Calu3 (cell line): ENCODE measurements at places on chromosomes 2 and 18. TPM values are rescaled to one million over a fixed set of nuclear protein-coding genes. Genes with fewer than 3 reads are reported as not detected.

Gene FAM117B
- total RNA-seq, result 6.7 and 7.5 TPM in 2 replicates

DNA sequence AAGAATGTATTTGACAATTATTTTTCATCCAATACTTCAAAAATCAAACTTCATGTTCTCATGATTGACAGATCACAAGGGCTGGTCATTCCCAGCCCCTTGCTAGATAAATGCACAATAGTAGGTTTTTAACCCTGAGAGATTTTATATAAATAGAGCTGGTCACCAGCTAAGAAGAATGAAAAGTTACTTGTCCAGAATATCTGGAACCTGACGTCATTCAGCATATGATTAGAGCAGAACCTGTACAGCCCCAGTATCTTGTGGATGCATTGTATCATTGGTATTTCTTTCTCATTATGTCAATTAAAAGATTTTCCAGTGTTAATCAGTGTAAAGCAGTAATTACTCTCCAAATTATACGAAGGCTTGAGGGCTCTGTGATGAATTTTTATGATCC, 202.8 kb upstream of the RND3 start:
- DNase-seq, result no peak

- no peak for DNase-seq
These were observed 297.3 kb downstream of the TNS1 start for GRCh38 chr2:217705461-217705860.

Gene CCDC68
- 16.0 and 25.5 TPM in 2 replicates for total RNA-seq

DNA sequence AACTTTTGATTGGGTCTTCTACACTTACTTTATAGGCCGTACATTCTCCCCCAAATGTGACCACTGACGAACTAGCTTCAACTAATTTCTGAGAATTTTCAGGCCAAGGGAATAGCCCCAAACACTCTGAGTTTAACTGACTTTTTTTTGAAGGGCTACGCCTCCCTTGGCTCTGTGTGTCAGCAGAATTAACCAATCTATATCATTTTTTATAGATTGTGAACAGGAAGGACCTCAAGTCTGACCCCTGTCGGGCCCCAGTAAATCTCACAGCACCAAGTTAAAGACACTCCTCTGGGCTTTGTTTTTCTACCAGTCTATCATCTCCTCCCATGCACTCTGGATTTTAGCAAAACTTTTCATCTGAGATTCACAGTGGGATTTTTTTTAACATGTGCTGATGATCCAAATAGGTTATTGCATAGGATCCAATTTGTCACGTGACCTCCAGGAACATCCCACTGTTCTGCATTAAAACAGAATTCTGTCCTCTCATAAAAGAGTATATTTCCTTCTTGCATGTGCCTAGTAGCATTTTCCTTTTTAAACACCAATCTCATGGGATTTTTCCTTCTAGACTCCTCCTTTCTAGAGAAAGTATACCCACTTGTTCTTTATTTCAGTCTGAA, 307.1 kb downstream of the OSR1 start:
- no peak for DNase-seq

DNA sequence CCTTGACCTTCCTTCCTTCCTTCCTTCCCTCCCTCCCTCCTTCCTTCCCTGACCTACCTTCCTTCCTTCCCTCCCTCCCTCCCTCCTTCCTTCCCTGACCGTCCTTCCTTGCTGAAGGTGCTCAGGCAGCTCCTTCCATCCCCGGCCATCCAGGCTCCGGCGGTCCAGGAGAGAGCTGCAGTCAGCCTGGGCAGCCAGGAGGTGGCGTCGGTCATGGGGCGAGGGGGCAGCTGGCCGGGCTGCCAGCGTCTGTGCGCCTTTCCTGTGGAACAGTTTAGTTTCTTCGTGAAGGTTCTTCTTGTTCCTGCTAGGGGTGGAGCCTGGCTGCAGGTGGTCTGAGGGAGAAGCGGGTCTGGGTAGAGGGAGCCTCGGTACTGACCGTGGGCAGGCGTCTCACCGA, 15.7 kb downstream of the GPR35 start:
- DNase-seq, result peak; percentile 83

Gene CNGA3
- total RNA-seq, result not detected in 2 replicates

DNA sequence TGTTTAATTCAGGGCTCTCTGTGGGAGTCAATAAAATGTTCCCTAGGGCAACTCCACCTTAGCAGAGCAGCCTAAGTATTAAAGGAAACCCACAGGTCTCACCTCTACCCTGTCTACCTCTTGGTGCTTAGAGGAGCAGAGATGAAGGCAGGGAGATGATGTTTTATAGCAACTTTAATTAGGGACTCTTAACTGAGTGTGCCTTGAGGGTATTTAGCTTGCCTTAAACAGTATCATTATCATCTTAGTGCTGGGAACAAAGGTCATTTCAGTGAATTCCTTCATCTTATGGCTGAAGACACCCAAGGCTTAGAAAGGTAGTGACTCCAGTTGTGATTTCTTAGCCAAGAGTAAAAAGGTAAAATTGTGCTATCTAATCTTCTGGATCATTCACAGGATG, 26.7 kb downstream of the VIL1 start:
- DNase-seq, result no peak

Gene TET3
- total RNA-seq, result 23.3 and 24.4 TPM in 2 replicates

Gene BOLA3
- 45.8 and 54.9 TPM in 2 replicates for total RNA-seq

DNA sequence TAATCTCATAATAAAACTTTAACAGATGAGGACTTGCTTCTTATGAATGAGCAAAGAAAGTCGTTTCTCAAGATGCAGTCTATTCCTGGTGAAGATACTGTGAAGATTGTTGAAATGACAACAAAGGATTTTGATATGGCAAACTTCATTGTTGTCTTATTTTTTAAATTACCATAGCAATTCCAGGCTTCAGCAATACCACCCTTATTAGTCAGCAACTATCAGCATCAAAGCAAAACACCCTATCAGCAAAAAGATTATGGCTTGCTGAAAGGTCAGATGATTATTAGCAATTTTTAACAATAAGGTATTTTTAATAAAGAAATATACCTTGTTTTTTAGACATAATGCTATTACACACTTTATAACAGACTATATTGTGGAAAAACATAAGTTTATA, 88.3 kb downstream of the COL5A2 start:
- no peak for DNase-seq

Gene SCYGR4
- 0.22 TPM in 1 of 2 replicates, not detected in the other for total RNA-seq

DNA sequence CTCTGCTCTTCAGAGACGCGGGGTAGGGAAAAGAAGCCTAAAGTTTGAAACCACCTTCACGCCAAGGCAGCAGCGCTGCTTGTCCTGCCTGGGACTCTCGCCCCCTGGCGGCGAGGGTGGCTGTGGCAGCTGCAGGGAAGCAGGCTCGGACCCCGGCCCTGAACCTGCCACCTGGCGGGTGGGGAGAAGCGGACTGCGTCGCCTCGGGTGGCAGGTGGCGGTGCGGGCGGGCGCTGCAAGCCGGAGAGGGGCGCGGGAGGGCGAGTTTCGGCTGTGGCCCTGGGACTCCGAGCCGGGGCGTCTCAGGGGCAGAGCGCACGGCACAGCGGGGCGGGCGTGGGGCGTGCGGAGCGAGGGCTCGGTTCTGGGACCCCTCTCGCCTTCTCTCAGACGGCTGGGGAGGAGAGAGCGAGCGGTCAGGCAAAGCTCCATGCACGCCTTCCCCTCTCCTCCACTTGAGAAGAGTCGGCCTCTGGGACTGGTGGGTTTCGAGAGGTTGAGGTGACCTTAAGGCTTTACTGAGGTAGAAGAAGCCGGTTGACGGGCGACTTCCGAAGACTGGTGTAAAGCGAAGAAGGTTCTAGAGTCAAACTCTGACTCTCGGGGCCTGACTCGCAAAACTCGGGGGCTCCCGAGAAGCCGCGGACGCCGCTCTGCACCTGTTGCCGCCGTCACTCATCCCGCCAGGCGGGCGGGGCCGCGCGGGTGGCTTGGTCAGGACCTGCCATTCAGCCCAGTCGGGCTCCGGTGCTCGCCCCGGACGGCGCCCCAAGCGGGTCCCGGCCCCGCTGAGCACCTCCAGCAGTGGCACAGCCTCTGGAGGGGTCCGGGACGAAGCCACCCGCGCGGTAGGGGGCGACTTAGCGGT, 1.1 kb upstream of the BOLL start:
- DNase-seq, result peak; percentile 20

Gene GALR1
- total RNA-seq, result not detected in 2 replicates

- DNase-seq, result no peak
These were observed 394.8 kb downstream of the DCDC2C start for GRCh38 chr2:4098137-4098536.

DNA sequence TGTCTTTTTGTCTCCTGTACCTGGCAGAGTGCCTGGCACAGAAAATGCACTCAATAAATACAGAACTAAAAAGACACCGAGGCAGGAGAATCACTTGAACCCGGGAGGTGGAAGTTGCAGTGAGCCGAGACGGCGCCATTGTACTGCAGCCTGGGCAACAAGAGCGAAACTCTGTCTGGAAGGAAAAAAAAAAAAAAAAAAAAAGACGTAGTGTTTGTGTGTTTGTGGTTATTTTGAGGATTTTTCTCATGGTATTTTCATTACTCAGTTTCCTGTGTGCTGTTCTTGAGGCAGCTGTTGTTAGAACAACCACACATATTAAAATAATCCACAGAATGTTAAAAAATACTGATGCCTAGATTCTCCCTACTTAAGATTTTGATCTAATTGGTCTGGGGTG, 519.2 kb upstream of the SPHKAP start:
- no peak for DNase-seq

Gene CHRND
- not detected in 2 replicates for total RNA-seq

Gene SCN1A
- total RNA-seq, result not detected in 2 replicates

Gene ASXL2
- total RNA-seq, result 42.4 and 42.8 TPM in 2 replicates

Gene BIRC6
- 84.2 and 91.0 TPM in 2 replicates for total RNA-seq

GRCh38 chr2:33788044-33788443, 188.9 kb upstream of the FAM98A start:
- DNase-seq, result no peak

DNA sequence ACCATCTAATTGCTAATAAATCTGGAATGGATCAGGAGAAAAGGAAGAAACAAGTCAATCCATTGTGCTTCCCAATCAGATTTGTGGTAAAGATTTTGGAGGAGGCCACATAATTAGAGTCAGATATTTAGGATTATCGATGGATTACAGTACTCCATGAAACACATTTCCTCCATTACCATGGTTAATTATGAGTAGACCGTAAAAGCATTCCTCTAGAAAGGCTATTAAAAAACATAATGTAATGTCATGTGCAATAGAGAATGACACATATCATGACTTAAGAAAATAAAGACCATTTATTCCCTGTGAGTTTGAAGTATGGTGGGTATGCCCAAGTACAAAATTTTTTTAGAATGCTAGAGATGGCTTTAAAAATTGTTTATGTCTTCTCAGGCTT, 96.1 kb downstream of the ITGA4 start:
- no peak for DNase-seq

DNA sequence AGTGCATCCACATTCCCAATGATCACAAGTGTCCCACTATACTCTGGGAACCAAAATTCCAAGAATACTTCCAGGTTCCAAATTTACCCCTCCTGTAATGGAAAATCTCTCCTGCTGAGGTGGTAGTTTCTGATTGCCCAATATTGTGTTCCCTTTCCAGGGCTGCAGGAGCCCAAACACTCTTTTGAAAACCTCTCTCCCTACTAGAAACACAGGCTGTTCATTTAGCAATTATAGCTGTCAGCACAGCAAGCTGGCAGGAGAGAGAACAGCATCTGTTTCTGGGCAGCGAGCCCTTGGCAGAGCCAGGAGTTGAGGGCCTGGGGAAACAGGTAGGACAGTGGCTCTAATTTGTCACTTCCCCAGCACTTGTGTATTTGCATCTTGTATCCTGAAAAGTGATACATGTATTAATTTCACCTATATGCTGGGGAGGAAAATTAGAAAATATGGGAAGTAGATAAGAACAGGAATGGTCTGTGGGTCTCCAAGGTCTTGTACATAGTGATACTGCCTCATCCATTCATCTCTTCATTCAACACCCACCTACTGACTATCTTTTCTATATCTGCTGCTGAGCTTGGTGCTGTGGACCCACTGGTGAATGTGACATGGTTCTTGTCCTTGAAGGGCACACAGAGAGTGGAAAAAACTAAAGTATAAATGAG, 16.9 kb upstream of the PAIP2B start:
- DNase-seq, result no peak

Gene DTNA
- 9.0 and 10.9 TPM in 2 replicates for total RNA-seq

DNA sequence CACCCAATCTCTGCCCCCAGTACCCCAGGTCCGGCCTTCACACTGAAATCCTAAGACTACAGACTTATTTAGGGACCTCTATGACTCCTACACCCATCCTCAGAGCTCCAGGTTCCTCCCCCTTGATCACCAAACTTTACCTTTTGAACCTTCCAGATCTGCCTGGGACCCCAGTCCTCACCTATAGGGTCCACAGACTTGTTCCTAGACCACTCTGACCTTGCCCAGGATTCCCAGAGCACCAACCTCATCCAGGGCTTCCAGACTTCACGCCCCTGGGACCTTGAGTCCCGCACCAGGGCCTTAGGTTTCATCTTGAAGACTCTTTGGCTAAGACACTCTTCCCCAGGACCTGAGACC, 462 bp downstream of the CHCHD5 start:
- no peak for DNase-seq

- DNase-seq, result no peak
These were observed 1.3 kb downstream of the PGAP1 start for GRCh38 chr2:196925051-196925767.

Gene GMPPA
- 53.0 and 59.4 TPM in 2 replicates for total RNA-seq

DNA sequence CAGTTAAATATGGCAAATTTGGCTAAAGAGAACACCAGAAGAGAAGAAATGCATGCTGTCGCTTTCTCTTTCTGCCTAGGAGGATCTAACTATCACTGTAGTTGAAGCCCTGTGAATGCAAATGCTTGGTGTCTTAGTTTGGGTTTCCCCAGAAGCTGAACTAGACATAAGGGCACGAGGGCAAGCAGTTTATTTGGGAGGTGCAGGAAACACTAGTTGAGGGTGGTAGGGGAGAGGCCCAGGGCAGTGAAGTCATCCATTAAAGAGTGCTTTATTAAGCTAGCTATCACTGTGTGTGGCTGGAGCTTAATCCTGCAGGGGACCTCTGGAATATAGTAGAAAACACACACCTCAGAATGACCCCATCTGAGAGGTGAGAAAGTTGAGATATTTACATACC, 639.8 kb upstream of the ZEB2 start:
- DNase-seq, result no peak

Gene RFTN2
- 0.05 and 0.24 TPM in 2 replicates for total RNA-seq

DNA sequence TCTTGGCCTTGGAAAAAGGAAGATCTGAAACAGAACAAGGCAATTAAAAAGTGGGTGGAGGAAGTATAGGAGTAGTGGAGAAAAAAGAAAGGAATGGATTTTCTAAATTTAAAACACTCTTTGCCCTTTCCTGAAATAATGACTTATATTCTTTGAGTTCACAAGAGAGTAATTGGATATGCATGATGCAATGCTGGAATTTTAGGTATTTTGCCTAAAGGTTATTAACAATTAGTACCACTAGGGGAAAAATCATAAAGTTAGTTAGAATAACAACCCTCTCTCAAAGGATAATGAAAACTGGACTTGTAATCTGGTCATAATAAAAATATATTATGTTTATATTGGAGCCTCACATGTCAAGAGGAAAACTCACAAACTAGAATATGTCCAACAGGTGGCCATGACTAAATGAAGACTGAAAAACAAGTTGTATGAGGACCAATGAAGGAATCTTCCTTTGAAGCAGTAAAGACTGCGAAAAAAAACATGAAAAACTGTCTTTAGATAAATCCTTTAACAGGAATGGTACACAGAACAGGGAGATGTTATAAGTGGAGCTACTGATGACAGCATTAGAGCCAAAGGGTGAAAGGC, 281.8 kb downstream of the NCKAP5 start:
- DNase-seq, result no peak

- DNase-seq, result no peak
These were observed 27.7 kb upstream of the ATRAID start for GRCh38 chr2:27184115-27184514.

Gene SOX11
- not detected in 2 replicates for total RNA-seq

GRCh38 chr2:79368116-79368630, 144.7 kb upstream of the CTNNA2 start:
- DNase-seq, result no peak
